ENCODE measurements at places on chromosomes 11 and 22. TPM values are rescaled to one million over a fixed set of nuclear protein-coding genes. Genes with fewer than 3 reads are reported as not detected.

GRCh38 chr22:36673821-36674220 is 29.7 kb downstream of the CACNG2 start:
- no peak for DNase-seq

DNA sequence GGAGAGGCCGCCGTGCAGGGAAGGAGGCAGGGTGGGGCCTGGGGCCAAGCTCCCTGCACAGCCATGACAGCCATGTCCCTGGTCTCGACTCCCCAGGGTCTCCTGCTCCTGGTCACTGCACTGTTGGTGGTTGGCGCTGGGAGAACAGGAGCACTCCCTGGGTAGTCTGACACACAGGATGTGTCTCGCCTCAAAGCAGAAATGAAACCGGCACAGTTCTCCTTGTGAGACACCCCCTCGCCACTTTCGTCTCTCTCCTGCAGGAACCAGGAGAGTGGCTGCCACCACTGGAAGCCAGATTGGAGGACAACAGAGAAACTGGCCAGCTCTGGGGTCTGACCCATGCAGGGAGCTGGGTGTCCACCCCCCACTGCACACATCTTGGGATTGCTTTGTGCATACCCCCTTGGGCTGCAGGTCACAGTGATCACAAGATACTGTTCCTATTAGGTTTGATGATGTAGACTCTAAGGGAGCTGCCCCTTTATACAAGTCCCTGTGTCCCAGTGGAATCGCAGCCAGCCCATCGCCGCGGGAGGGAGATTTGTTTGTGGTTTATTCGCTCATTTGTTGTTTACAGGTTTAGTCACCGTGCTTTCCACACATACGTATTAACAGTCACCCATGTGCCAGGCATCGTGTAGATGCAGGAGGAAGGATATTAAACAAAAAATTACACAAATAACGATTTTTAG is 27.0 kb upstream of the YWHAH start:
- no peak for DNase-seq

- no peak for DNase-seq
Observed at GRCh38 chr11:12611352-12611751, 62.9 kb upstream of the TEAD1 start.

DNA sequence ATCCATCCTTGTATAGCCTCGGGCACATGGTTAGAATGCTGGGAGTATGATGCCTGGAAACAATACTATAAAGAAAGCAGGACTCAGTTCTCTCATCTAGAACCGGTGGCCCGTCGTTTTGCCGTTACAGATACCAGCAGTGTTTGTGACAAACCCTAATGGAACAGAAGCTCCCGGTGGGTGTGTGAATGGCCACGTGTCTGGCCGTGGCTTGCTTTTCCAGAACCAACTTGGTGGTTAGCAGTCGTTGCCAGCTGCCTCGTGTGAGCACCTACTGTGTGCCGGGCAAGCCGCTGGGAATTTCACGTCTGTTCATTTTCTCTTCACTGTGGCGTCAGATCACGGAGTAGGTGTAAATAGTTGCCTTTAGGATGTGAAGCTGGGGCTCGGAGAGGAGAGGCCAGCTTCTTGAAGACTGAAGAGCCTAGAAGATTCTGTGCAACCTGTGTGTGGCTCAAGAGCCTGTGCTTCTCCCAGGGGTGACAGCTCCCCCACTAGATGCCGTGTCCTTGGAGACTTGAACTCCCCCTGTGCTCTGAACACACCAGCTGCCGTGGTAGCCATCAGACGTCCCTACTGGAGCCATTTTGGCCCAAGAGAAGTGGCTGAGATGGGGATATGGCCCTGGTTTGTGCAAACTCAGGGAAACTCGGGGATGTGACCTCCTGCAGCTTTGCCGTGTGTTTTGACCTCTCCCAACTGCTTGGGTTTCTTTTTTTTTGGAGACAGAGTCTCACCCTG is 57.5 kb upstream of the PPARA start:
- DNase-seq: no peak

DNA sequence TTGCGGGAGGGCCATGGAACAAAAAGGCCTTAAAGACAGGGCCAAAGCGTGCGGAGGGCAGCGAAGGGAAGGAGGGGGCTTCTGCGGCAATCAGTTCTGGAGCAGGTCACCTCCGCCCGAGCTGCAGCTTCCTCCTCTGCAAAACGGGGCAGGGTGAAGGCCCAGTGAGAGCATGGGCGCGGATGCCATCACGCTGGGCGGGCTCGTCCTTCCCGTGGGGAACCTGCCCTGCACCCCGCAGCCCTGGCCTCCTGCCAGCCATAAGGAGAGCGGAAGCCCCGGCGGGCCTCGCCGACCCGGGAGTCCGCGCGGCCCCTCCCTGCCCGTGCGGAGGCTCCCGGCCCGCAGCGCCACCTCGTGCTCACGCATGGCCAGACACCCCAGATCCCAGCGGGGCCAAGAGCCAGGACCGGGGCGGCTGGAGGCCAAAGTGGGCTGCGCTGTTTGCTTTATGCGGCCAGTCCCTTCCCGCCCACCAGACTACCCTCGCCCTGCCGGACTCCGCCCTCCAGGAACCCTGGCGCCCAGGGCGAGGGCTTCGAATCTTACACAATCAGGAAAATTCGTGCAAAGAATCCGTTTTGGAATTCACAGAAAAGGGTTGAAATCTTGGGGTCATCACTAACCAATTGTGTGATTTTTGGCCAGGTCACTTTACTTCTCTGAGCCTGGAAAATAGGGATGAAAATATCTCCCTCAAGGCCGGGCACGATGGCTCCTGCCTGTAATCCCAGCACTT is 16.1 kb downstream of the TSKU start:
- peak; percentile 96 for DNase-seq

- no peak for DNase-seq
Observed at GRCh38 chr11:92770981-92771380, 198.5 kb upstream of the MTNR1B start.

- DNase-seq: peak; percentile 61
Observed at GRCh38 chr22:46578824-46579561, 41.2 kb upstream of the GRAMD4 start.

DNA sequence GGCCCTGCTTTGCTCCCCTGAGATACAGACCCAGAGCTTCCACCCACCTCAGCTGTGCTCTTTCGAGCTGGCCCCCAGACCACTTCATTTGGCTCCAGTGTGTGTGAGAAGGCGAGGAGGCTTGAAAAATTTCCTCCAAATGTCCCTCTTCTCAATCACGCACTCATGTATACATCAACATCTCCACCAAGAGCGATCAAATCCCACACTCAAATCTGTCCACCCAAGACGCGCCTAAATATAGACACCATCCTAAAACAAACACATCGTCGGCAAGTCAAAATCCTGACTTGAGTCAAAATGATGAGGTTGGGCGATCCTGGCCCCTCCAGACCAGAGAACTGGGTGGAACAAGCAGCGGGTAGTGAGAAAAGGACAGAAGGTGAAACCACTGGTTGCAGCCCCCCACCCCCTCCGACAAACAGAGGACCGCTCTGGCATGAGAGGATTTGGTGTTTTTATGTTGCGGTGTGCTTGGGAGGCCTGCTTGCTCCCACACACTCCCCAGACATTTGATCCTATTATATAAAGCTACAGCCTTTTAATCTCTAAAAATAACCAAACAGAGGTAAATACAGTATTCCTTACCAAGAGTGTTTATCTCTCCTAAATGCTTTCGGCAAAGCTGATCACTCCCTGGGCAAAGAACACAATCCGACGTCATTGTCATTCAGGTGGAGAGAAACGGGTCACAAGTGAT is 10.2 kb downstream of the MN1 start:
- DNase-seq: no peak

DNA sequence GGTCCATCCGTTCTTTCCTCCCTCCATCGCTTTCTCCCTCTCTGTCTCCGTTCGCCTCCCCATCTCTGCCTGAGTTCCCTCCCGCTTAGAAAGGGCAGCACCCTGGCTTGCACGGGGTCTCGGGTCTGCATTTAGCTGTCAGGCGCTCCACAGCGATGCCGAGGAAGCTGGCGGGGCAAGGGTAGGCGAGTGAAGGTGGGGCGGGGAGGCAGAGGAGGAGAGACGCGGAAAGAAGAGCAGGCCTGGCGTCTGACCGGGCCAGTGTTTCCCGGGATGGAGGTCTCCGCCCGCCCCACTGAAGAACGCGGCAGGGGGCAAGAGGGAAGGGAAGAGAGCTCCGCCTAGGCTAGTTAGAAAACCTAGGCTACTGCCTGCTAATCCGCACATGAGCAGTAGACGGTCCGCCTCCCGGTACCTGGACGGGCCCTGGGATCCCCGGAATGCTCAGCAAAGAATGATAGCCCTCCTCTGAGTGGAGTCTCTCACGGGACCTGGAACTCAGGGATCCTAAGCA is 3922.5 kb upstream of the OR11H1 start:
- no peak for DNase-seq

DNA sequence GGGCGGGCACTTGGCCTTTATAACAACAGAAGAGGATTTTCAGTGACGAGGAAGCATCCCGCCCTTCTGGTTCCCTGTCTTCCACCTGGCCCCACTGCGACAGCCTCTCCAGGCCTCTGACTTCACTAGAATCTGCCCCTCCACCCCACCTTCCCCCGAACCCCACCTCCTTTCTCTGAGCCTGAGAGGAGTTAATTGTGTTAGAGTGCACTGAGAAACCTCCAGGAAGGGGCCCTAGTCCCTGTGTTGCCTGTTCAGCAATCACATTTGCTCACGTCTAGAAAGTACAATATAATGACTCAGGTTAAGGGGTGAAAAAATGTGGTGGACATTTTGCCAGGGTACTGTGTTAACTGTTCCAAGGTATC is 38.8 kb downstream of the PTPRJ start:
- peak; percentile 74 for DNase-seq

GRCh38 chr11:101442171-101442570 is 141.6 kb downstream of the TRPC6 start:
- no peak for DNase-seq

GRCh38 chr22:49291169-49291568 is 536.5 kb downstream of the BRD1 start:
- peak; percentile 34 for DNase-seq

GRCh38 chr22:23283591-23284503 is 103.5 kb downstream of the BCR start:
- DNase-seq: no peak

DNA sequence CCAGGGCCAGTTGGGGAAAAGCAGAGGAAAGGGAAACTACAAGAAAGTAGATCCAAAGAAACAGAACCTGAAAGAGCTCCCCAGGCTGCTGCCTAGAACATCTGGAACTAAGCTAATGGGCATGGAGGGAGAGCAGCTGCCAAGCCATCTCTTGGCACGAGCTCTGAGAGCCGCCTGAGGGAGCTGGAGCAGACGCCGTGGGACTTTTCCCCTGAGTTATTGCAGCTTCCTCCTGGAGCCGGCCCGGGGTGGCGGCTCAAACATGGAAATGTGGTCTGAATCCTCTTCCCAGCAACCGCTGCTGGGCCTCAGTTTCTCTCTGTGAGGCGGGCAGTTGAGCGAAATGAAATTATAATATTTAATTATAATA is 41.8 kb downstream of the LIF start:
- no peak for DNase-seq

DNA sequence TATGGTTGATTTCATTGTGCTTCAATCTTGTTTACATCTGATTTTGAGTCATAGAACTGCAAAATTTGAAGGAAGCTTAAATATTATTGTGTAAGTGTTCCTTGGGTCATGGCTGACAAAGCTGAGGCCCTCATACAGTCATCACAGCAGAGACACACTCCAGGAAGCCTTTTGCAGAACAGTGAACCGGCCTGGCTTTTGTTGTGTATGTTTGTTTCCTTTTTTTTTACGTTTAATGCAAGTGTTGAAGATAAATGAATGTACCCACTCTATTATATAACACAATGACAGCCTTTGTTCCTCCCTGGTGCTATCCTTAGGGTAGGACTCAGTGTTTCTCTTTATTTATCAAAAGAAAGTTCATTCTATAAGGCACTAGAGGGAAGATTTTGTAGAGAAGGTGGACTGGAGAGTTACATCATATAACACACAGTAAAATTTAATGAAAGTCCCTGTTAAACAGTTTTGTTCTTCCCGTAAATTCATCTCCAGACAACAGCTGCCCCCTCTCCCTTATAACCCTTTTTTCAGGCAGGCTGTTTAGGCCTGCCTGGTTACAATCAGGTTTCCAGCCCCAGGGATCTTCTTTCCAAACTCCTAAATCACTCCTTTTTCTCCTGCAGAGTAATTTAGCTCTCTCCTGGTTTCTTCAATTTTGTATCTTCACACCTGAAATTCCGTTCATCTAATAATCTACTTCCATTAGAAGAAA is 34.3 kb upstream of the CSTF3 start:
- DNase-seq: no peak

DNA sequence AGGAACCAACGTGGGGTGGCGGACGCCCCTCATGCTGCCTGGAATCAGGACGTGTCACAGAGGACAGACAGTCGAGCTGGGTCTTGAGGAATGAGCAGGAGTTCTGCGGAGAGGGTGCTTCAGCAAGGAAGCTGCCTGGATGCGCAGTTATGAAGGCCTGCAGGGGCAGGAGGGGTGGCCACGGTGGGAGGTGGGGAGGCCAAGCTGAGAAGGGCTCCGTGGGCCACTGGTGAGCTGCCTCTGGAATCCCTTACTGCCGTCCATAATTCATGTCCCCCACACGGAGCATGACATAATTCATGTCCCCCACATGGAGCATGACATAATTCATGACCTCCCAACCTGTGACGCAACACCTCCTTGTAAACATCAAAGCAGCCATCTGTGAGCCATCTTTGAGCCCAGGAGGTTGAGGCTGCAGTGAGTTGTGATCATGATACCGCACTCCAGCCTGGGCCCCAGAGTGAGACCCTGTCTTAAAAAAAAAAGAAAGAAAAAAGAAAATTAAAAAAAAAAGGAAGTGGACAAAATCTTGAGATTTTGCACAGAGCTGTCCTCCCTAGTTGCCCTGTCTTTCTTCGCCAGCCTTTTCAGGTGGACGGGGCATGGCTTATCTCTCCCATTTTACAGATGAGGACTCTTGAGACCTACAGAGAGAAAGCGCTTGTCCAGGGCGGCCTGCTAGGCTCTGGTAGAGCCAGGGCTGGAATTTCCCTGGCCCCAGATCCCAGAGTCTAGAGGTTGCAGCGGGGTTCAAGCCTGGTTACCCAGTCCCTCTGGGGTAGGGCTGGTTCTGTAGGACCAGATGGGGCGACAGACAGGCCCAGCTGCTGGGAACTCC is 24.3 kb upstream of the PICK1 start:
- no peak for DNase-seq

DNA sequence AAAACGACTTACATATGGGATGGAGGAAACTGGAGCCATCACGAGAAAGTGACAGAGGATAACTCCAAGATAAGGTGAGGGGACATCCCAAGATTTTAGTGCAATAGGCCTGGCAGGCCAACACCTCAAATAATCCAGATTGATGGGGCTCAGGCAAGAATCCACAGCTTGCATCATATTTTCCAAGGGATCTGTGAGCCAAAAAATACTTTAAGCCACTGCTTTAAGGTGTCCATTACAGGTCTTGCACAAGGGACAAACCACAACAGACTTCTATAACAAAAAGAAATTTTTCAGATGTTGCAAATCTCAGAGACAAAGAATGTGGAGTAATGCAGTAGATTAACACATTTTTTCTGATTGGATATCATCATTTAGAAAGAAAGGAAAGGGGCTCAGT is 45.6 kb downstream of the DENND5A start:
- peak; percentile 8 for DNase-seq

Gene C11orf16
- not detected for total RNA-seq

Gene MS4A3
- not detected for total RNA-seq

Gene OTOG
- 3.4 TPM for total RNA-seq
